ENCODE measurements at places on chromosomes 5 and 9. TPM values are rescaled to one million over a fixed set of nuclear protein-coding genes. Genes with fewer than 3 reads are reported as not detected.

The ORM2 gene
- total RNA-seq, result not detected

The RASGRF2 gene
- 14.7 TPM for total RNA-seq

The IRGM gene
- total RNA-seq, result 0.44 TPM

The MAMDC4 gene
- total RNA-seq, result 8.1 TPM

The PCDHGB2 gene
- total RNA-seq, result 4.0 TPM

The FRMD3 gene
- 11.0 TPM for total RNA-seq

The MRPL22 gene
- 40.8 TPM for total RNA-seq

The SV2C gene
- total RNA-seq, result 0.13 TPM

DNA sequence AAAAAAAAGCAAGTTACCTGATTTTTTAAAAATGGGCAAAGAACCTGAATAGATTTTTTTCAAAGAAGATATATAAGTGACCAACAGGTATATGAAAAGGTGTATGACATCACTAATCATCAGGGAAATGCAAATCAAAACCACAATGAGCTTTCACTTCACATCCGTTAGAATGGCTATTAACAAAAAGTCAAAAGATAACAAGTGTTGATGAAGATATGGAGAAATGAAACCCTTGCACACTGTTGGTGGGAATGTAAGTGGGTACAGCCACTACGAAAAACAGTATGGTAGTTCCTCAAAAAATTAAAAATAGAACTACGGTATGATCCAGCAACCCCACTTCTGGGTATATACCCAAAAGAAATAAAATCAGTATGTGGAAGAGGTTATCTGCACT, 134.8 kb downstream of the UGCG start:
- H3K36me3 ChIP-seq, result no peaks in the 10 kb centered on the region
- no peaks in the 10 kb centered on the region for H3K27me3 ChIP-seq
- H3K4me3 ChIP-seq, result no peak overlapping the region
- H3K27ac ChIP-seq, result no peak overlapping the region
- no peak for DNase-seq

DNA sequence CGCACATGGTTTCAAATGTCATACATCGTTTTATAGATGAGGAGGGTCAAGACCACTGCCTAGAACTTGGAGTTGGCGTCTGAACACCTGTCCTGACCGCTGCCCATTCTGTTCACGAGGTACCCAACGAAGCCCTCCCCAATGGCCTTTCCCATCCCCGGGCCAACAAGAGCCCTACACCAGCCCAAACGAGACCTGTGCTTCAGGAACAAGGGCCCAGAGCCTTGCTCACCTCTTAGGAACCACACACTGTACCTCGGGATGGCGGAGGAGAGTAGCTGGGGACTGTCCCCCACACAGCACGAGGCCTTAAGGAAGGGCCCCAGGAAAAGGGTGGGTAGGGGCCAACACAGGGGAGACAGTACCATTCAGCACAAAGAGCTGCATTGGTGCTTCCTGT, 3.0 kb downstream of the SURF6 start:
- no peaks in the 10 kb centered on the region for H3K27me3 ChIP-seq
- H3K27ac ChIP-seq, result no peak overlapping the region
- peaks cover 20% of the 10 kb centered on the region for H3K36me3 ChIP-seq
- H3K4me1 ChIP-seq, result no peaks in the 10 kb centered on the region
- H3K4me3 ChIP-seq, result no peak overlapping the region
- no peak for DNase-seq

DNA sequence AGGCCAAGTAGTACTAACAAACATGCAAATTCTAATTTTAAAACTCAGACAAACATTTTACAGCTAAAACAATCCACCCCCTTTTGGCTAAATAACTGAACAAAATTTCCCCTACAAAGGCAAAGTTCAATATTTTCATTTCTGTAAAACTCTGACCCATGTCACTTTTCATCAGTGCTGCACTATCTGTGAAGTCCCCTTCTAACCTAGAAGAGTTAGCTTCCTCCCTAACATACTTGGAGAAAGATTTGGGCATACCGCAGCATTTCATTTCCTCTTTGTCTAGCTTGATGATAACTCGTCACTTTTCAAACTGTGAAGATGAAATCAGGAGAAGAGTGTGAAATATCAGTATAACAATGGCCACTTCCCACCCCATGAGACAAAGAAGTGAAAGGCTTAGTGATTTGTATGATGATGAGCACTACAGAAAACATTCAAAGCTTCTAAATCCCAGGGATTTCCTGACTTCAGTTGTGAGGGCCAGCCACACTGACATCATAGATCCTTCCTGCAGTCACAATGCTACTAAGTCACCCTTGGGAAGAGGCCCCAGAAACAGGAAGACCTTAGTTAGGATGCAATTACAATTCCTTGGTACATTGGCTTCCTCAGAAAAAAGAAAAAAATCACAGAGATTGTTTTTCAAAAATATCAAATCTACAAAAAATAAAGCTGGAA, at the start of gene FAM81B:
FAM81B (plus strand) TSS at position 555 of the 681 bp plus-strand sequence; CDS start at position 579, 24 bp downstream.
- no peak within 1 kb of the TSS for H3K27ac ChIP-seq
- no peak within 1 kb of the TSS for H3K4me3 ChIP-seq
- H3K27me3 ChIP-seq, result no peaks in the 10 kb centered on the region
- no peaks in the 10 kb centered on the region for H3K4me1 ChIP-seq
- H3K36me3 ChIP-seq, result no peaks in the 10 kb centered on the region

- no peak for DNase-seq
- no peak overlapping the region for H3K27ac ChIP-seq
- no peaks in the 10 kb centered on the region for H3K27me3 ChIP-seq
Observed at GRCh38 chr5:64507264-64507605, 1.4 kb downstream of the RGS7BP start.

DNA sequence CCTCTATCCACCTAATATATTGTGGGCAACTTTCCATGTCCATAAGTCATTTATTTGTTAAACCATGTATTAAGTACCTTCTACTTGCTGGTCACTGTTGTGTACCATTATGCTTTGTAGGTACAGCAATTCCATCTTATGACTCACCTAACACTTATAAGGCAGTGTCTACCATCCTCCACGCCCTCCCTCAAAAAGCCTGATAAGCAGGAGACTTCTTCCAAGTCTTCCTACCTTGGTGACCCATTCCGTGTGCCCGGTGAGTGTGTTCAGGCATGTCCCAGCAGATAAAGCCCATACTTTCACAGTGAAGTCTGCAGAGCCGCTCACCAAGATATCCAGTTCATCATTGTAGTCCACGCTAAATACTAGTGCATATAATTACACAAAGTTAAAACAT, 17.4 kb downstream of the FBXW2 start:
- peaks cover 41% of the 10 kb centered on the region for H3K36me3 ChIP-seq
- H3K27ac ChIP-seq, result no peak overlapping the region
- no peaks in the 10 kb centered on the region for H3K4me1 ChIP-seq
- no peak for DNase-seq
- no peaks in the 10 kb centered on the region for H3K27me3 ChIP-seq

DNA sequence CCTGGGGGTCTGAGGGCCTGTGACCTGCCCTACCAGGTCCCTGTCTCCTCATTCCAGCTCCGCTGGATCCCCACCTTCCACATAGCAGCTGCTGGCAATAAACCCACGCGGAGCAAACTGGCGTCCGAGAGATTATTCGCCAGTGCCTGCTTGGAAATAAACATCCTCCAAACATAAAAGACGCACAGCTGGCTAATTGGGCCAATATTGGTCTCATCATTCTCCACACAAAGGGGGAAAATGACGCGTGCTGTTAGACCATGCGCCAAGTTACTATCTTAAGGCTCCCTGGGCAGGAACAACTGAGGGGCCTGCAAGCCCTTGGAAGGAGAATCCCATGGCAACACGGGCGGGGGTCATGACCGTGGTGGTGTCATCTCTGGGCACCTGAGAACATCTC, 73.3 kb upstream of the SARDH start:
- no peaks in the 10 kb centered on the region for H3K27me3 ChIP-seq
- H3K4me3 ChIP-seq, result no peak overlapping the region
- H3K36me3 ChIP-seq, result no peaks in the 10 kb centered on the region
- no peak for DNase-seq
- H3K27ac ChIP-seq, result no peak overlapping the region

- H3K4me1 ChIP-seq, result no peaks in the 10 kb centered on the region
- no peak overlapping the region for H3K4me3 ChIP-seq
- H3K36me3 ChIP-seq, result no peaks in the 10 kb centered on the region
- no peaks in the 10 kb centered on the region for H3K27me3 ChIP-seq
- no peak overlapping the region for H3K27ac ChIP-seq
- DNase-seq, result no peak
Observed at GRCh38 chr9:116604251-116604650, 82.9 kb upstream of the TRIM32 start.

GRCh38 chr9:76271755-76272154, 122.5 kb downstream of the RFK start:
- no peaks in the 10 kb centered on the region for H3K27me3 ChIP-seq
- no peaks in the 10 kb centered on the region for H3K4me1 ChIP-seq
- H3K27ac ChIP-seq, result no peak overlapping the region
- no peaks in the 10 kb centered on the region for H3K36me3 ChIP-seq

- peak overlapping the region; percentile 32 for H3K4me3 ChIP-seq
- H3K36me3 ChIP-seq, result no peaks in the 10 kb centered on the region
- H3K27ac ChIP-seq, result peak overlapping the region; percentile 23
- no peaks in the 10 kb centered on the region for H3K4me1 ChIP-seq
- DNase-seq, result peak; percentile 84
- no peaks in the 10 kb centered on the region for H3K27me3 ChIP-seq
Observed at GRCh38 chr9:6715755-6716643, 41.8 kb upstream of the KDM4C start.

GRCh38 chr9:128706045-128706444, 3.7 kb downstream of the PKN3 start:
- DNase-seq, result no peak
- no peaks in the 10 kb centered on the region for H3K36me3 ChIP-seq
- no peaks in the 10 kb centered on the region for H3K27me3 ChIP-seq
- H3K27ac ChIP-seq, result no peak overlapping the region

- H3K4me1 ChIP-seq, result no peaks in the 10 kb centered on the region
- H3K27me3 ChIP-seq, result no peaks in the 10 kb centered on the region
- DNase-seq, result peak; percentile 59
- no peaks in the 10 kb centered on the region for H3K36me3 ChIP-seq
Observed at GRCh38 chr5:133427121-133427777, 185.1 kb downstream of the FSTL4 start.

DNA sequence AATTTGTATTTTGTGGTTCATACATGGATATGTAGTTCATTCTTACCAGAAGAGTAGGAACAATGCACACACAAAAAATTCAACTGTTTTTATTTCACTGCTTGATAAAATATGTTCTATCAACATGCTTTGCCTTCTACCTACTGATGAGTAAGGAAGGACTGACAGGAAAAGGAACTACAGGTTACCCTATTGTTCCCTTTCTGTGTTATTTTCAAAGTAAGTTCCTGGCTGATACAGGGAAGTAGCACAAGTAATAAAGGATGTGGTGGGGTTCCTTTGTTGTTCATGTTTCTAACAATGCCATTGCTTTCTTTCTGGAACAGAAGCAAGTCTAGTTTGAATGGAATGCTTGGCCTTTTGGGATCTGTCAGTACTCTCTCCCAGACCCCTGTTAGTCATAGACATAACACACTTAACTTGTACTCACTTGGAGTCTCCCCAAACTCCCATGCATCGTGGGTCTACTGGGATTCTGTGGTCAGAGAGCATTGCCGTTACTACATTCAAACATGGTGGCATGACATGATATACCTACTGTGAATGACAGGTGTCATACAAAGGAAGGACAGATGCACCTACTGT, 20.2 kb upstream of the ALDOB start:
- H3K27ac ChIP-seq, result no peak overlapping the region
- H3K4me3 ChIP-seq, result no peak overlapping the region
- no peaks in the 10 kb centered on the region for H3K36me3 ChIP-seq
- no peaks in the 10 kb centered on the region for H3K27me3 ChIP-seq
- no peaks in the 10 kb centered on the region for H3K4me1 ChIP-seq
- no peak for DNase-seq

DNA sequence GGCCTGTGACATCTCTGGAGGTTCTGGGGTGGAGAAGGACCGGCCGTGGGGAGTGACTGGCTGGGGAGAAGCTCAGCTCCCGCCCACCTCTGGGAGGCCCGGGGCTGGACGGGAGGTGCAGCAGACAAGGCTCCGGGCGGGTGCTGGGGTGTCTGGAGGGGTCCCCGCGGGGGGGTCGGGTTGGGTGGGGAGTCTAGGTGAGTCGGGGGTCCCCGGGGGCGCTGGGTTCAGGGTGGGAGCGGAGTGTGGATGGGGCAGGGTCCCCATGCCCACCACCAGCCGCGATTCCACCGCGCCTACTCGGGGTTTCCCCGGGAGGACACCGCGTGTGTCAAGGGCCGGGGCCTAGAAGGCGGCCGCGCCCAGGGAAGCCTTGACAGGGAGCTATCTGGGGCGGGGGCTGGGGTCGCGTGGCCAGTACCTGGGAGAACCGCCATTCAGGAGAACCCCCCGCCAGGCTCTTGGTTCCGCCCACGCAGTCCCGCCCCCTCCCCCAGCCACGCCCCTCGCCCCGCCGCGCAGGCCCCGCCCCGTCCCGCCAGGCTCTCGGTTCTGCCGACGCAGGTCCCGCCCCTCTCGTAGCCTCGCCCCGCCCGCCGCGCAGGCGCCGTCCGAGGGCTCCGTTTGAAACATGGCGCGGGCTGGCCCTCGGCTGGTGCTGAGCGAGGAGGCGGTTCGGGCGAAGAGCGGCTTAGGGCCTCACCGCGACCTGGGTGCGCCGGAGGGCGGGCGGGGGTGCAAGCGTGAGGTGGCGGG, at the start of gene CEP72:
CEP72 (plus strand) TSS at position 610 of the 756 bp plus-strand sequence; CDS start at position 632, 22 bp downstream.
- H3K27me3 ChIP-seq, result no peaks in the 10 kb centered on the region
- H3K36me3 ChIP-seq, result no peaks in the 10 kb centered on the region
- H3K4me3 ChIP-seq, result peak within 1 kb of the TSS; percentile 77
- no peak within 1 kb of the TSS for H3K27ac ChIP-seq
- peaks cover 8% of the 10 kb centered on the region for H3K4me1 ChIP-seq

- no peak overlapping the region for H3K4me3 ChIP-seq
- no peaks in the 10 kb centered on the region for H3K36me3 ChIP-seq
- H3K4me1 ChIP-seq, result no peaks in the 10 kb centered on the region
- H3K27me3 ChIP-seq, result no peaks in the 10 kb centered on the region
- DNase-seq, result no peak
Observed at GRCh38 chr5:143860211-143860610, 48.2 kb downstream of the HMHB1 start.

DNA sequence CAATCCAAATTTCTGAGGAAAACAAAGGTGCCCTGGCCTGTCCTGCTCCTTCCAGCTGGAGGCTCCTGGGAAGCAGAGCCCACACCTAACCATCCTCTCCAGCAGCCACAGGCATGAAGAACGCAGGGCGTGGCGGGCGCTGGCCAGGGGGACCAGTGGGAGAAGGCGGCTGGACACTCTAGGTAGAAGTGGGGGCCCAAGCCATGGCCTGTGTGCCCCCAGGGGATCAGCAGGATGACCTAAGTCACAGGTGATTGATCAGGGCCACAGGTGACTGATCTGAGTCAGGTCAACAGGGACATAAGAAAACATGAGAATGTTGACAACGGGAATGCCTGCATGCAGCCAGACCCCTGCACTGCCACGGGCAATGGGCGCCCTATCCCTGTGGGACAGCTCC, 3.4 kb downstream of the QSOX2 start:
- peaks cover 12% of the 10 kb centered on the region for H3K4me1 ChIP-seq
- DNase-seq, result no peak
- no peaks in the 10 kb centered on the region for H3K36me3 ChIP-seq
- H3K27ac ChIP-seq, result no peak overlapping the region
- H3K4me3 ChIP-seq, result no peak overlapping the region
- H3K27me3 ChIP-seq, result no peaks in the 10 kb centered on the region

All from kidney (tissue), 22 donors.